ENCODE measurements at places on chromosomes 16 and 17.

DNA sequence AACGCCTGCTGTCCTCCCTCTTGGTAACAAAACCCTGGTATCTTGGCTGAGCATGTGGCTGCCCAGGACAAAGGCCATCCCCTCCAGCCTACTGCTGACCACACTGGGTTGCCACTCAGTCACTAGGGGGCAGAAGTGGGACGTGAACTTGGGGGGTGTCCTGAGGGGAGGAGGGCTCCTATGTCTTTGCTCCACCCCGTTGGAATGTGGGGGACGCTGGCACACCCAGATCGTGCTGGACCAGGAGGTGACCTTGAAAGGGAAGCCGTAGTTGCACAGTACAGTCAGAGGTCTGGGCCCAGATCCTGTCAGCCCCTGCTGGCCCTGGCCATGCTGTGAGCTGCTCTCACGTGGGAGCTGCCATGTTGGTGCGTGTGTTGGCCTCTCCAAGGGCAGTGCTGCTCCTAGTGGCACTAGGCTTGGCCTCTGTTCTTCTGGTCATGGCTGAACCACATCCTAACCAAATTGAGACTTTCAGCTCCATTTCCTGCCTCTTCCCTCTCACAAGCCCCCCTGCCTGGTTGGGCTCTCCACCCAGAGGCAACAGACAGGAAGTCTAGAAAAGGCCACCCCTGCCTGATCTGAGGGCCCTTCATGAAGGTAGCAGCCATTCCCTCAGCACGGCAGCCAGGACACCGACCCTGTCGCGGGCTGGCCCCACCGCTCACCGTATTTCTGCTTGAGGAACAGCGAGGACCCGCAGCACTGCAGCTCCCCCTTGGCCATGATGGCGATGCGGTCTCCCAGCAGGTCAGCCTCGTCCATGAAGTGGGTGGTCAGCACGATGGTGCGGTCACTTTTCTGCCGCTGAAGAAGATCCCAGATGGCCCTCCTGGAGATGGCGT, 29.0 kb upstream of the RNPS1 start:
- DNase-seq, result no peak

DNA sequence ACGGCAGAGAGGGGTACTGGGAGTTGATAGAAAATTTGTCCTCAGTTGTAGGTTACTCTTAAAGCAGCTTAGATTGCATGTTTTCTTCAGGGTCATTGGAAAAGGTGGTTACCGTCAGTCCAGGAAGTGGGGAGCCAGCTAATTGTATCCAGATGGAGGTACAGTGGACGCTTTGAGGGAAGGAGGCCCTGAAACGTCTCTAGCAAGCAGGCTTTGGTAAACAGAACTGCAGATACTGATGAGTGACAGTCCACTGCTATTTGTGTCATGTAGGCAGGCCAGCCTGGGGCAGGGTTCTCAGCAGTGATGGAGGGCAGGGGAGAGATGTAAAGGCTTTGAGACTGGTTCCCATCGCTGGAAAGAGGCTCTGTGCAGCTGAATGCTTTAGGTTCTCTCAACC, 30.2 kb upstream of the ST6GALNAC1 start:
- DNase-seq, result no peak

GRCh38 chr16:12651765-12652512, 151.7 kb downstream of the CPPED1 start:
- DNase-seq, result no peak

GRCh38 chr17:37605813-37606505, 3.3 kb downstream of the SYNRG start:
- no peak for DNase-seq

GRCh38 chr17:27976331-27976730, 66.1 kb upstream of the NLK start:
- DNase-seq, result no peak

DNA sequence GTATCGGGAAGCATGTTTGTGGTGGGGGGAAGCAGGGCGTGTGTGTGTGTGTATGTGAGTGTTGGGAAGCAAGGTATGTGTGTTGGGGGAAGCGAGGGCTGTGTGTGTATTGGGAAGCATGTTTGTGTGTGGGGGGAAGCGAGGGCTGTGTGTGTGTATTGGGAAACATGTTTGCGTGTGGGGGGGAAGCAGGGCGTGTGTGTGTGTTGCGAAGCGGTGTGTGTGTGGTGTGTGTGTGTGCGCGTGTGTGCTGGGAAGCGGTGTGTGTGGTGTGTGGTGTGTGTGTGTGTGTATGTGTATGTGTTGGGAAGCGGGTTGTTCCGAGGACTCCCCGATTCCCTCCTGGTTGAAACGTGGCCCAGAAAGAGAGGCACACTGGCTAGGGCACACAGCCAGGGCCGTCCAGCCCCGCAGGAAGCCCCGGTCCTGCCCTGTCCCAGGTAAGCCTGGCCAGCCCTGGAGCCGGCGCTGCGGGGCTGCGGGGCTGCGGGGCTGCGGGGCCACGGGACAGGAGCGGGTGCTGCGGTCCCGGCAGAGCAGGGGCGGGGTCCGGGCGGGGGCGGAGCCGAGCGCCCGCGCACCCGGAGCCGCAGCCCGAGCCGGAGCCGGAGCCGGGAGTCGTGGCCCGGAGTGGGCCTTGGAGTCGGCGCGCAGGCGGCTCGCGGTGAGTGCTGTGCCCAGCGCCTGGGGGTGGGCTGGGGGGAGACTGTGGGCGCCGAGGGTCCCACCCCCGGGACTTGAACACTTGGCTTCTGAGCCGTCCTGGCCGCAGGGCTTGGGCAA, at the start of gene NOD2:
Gene NOD2 (plus strand): TSS at position 608 of the 783 bp plus-strand sequence. CDS start 5,890 bp downstream, outside the sequence.
- no peak for DNase-seq

GRCh38 chr17:82397449-82398335, 20.5 kb upstream of the HEXD start:
- no peak for DNase-seq

DNA sequence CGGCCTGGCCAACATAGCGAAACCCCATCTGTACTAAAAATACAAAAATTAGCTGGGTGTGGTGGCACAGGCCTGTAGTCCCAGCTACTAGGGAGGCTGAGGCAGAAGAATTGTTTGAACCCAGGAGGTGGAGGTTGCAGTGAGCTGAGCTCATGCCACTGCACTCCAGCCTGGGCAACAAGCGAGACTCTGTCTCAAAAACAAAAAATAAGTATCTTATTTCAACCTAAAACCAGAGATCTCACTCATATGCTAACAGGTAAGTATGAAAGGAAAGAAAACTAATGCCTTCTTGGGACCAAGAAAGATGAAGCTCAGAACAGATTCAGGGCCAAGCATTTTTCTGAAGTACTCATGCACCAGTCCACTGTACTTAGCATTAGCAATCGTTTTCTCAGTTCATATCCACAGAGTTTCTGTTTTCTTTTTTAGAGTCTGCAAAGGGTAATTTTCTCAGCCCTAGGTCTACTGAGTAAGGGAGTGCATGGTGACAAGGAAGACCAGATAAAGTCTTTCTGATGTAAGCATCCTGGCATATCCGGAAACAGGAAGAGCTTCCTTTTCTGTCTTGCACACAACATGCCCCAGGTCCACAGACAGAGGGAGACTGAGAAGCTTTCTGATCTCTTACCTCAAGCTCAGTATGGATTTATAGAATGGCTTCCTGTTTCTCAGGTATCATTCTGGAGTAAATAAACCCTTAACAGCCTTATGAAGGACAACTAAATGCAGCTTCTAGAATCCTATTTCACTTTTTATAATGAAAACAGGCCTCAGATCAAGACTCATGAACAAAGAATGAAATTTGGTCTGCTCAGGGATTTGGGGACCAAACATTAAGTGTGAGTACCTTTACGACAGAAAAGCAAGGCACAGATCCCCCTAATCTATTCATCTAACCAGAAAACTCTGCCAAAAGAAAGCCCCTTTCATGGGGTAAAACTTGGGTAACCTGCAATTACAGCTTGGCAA, 38.7 kb upstream of the FOXJ1 start:
- DNase-seq, result no peak

- DNase-seq, result no peak
Observed at GRCh38 chr17:67238991-67239390, 6.0 kb downstream of the HELZ start.

- DNase-seq, result no peak
Observed at GRCh38 chr17:19590451-19590850, 56.8 kb downstream of the SLC47A1 start.

GRCh38 chr17:28950017-28950751, 1.1 kb downstream of the PHF12 start:
- peak; percentile 45 for DNase-seq

DNA sequence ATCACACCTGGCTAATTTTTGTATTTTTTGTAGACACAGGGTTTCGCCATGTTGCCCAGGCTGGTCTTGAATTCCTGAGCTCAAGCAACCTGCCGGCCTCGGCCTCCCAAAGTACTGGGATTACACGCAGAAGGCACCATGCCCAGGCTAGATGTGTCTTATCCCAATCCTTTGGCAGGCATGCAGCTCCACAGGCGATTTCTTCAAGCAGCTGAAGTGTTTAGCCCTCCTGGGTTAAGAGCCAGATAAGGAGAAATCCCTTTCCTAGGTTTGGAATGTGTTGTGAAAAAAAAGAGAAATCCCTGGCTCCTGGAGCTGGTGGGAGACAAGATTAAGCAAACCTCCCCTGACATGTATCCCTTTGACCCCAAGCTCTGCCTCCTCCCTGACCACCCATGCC, 2.1 kb upstream of the NHERF1 start:
- DNase-seq, result no peak

DNA sequence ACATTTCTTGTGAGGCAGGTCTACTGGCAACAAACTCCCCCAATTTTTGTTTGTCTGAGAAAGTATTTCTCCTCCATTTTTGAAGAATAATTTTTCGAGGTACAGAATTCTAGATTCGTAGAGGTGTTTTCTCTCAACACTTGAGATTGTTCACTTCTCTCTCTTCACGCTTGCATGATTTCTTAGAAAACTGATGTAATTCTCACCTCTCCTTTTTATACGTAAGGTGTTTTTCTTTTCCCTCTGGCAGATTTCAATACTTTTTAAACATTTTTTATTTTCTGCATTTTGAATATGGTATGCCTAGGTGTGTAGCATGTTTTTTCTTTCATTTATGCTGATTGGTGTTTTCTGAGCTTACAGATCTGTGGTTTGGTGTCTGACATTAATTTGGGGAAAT, 201.5 kb upstream of the AXIN2 start:
- no peak for DNase-seq

DNA sequence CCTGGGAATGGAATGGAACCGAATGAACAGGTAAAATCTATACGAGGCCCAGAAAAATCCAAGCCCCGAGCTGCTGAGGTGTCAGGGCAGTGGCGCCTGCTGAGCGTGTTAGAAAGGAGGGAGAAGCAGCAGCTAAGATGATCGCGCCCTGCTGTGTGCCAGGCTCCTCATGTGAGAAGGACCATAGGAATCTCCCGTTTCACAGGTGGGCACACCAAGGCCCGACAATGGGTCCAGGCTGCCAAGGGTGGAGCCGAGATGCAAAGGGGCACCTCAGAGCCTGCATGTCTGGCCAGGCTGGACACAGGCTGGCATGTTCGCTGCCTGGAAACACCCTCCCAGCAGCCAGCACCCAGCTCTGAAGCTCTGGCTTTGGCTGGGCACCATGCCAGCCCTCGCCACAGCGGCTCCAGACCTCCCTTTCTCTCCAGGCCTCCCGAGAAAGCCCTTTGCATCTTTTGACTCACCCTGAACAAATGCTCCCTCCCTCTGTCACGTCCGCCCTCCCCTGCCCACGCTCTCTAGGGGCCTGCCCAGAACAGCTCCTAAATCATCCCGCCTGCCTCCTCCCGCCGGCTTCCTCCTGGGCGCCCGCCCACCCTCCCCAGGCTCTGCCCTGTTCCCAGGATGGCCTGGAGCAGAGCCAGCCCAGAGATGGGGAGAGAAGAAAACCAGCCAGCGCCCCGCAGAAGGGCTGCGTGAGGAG, 217.8 kb upstream of the GSE1 start:
- no peak for DNase-seq

GRCh38 chr17:76000755-76001521, at the start of gene CDK3:
CDK3 (plus strand) TSS chr17:76000855; CDS start chr17:76001426, 571 bp downstream.
- DNase-seq, result no peak

GRCh38 chr16:85959686-85960085, 60.7 kb downstream of the IRF8 start:
- DNase-seq, result no peak

- no peak for DNase-seq
Observed at GRCh38 chr17:57422574-57423164, 166.3 kb downstream of the MSI2 start.

DNA sequence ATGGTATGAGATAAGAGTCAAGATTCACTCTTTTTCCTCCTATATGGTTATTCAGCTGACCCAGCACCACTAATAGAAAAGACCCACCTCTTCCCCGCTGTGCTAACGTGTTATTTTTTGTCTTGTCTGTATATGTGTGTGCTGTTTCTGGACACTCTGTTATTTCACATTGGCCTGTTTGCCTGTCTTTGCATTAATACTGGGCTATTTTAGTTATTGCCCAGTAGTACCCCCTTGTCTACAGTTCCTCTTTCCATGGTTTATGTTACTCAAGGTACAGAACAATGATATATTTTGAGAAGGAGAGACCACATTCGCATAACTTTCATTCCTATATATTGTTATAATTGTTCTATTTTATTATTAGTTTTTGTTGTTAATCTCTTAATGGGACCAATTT, 74.0 kb upstream of the SIAH1 start:
- no peak for DNase-seq

DNA sequence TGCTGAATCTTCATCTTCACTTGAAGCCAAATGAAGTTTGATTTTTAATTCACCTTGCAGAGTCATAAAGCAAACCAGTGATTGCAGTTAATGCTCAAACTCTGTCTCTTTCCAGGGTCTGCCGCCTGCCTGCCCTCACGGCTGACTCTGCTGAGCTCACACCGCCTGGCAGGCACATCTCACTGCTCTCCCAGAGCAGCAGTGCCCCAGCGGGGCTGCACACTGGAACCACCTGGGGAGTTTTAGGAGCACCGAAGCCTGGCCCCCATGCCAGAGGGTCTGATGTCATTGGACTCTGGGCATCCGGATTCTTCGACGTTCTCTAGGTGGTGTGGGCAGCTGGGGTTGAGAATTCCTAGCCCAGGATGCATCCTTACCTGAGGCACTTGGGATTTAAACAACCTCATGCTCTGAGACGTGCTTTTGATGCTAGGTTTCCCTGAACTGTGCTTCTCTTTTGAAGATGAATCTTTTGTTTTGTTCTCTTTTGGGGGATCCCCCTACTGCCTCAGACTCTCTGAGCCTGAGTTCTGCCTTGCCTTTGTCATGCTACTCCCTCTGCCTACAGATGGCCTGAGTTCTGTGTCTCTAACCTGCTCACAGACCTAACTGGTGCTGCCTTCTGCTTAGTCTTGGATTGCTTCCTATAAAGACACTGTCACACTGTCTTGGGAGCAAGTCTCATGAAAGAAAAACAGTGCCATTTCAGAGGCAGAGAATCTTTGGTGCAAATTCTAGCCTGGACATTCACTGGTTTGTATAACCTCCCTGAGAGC, 438.1 kb upstream of the CCL2 start:
- no peak for DNase-seq

GRCh38 chr16:83409347-83409746, 398.4 kb upstream of the HSBP1 start:
- no peak for DNase-seq

DNA sequence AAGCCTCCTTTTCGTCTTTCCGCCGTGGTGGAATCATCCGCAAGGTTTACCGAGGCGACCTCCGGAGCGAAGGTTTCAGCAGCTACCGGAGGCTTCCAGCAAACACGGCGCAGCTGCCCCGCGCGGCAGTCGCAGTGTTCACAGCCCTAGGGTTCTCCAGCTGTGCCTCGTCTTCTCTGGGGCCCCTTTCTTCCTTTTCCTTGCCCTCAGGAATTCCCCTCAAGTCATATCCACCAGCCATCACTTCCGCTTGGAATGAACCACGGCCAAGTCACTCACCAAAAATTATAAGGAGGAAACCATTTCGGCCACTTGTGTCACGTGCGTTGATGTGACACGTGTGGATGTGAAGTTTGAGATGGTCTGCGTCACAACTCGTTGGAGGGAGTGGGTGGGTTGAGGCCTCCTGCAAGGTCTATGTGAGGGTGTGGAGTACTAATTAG, 636 bp upstream of the ERN1 start:
- DNase-seq, result peak; percentile 55

All from amygdala (tissue), 56 donors.